ENCODE measurements at places on chromosomes 3 and 15.

- no peak for DNase-seq
These were observed 93.3 kb upstream of the HACD2 start for GRCh38 chr3:123678108-123678511.

- no peak for DNase-seq
These were observed 148.0 kb upstream of the TPM1 start for GRCh38 chr15:62894322-62895085.

- no peak for DNase-seq
These were observed 31.5 kb downstream of the KLHL18 start for GRCh38 chr3:47314056-47314764.

GRCh38 chr15:29207758-29208108 lies 61.9 kb downstream of the NSMCE3 start:
- no peak for DNase-seq

DNA sequence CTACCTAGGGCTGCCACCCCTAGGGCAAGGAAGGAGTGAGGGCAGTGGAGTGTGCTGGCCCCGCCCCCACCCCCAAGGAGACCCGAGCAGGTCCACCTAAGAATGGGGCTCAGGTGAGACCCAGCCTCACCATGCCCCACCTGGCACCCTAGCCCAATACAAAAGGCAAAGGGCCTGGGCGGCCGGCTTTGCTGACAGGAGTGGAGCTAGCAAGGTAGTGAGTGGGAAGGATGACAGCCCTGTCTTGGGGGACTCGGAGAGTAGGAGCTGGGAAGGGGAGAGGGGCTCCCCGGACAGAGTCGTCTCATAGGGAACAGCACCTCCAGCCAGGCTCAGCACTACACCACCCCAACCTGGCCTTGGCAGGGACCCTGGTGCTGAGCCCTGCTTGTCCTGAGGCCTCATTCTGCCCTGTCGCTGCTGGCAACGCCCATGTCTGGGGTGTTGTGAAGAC lies 12.1 kb downstream of the C15orf39 start:
- DNase-seq, result no peak

DNA sequence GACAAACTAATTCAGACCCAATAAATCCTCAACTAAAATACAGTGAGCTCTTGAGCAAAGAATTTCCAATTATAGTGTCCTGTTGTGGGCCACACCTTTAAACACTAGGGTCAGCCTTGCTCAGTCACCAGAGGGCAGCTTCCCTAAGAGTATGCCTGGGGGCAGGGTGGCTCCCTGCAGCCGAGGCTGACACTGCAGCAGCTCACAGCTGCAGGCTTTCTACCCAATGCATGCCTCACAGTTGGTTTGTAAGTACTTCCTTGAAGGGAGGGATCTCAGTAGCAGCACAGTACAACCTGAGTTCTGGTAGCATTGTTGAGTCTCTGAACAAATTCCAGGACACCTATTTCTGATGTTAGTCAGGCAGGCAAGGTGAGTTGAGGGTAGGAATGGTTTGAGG lies 335.6 kb downstream of the TUSC7 start:
- no peak for DNase-seq

GRCh38 chr3:38543586-38543985 lies 47.4 kb downstream of the EXOG start:
- DNase-seq, result no peak

- DNase-seq, result no peak
These were observed 16.7 kb upstream of the CCDC174 start for GRCh38 chr3:14634763-14635400.

- DNase-seq, result no peak
These were observed 1073.9 kb downstream of the PLOD2 start for GRCh38 chr3:145087038-145087437.

GRCh38 chr3:148551767-148552260 lies 145.9 kb upstream of the AGTR1 start:
- no peak for DNase-seq

GRCh38 chr3:43448098-43448497 lies 161.8 kb downstream of the SNRK start:
- no peak for DNase-seq

DNA sequence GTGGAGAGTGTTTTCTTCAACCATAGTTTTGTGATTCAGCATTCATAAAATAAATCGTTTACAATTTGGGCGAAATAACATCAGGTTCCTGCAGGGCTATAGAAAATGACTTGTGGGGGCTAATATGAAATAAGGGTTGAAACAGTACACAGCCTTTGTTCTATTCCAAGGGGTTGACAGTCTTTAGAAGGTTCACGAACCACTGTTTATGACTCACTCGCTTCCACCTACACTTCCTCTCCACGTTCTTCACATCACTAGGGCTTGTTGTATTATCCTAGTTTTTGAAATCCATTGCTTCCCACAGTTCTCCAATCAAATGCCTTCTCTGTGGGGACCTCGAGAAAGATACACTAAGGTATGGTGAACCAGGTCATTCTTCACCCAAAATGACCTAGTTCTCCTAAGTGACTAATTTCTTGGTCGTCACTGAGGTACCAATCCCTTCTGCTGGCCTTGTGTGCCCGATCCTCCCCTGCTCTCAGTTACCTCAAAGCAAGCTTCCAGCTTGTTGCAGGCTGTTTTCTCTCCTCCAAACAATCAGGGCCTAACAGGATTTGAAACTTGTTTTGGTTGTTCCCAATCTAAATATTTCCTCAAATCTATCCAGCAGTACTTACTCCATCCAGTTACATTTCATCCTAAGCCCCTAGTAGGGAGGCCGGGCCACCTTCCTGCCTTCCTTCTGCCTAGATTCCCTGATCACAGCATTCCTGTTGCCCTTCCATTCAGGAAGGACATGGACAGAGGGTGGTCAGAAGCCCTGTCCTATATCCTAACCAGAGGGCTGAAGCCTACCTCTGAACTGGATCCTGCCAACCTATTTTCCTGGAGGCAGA lies 23.1 kb upstream of the TBL1XR1 start:
- no peak for DNase-seq

GRCh38 chr15:68367226-68367625 lies 64.7 kb downstream of the ITGA11 start:
- DNase-seq, result no peak

DNA sequence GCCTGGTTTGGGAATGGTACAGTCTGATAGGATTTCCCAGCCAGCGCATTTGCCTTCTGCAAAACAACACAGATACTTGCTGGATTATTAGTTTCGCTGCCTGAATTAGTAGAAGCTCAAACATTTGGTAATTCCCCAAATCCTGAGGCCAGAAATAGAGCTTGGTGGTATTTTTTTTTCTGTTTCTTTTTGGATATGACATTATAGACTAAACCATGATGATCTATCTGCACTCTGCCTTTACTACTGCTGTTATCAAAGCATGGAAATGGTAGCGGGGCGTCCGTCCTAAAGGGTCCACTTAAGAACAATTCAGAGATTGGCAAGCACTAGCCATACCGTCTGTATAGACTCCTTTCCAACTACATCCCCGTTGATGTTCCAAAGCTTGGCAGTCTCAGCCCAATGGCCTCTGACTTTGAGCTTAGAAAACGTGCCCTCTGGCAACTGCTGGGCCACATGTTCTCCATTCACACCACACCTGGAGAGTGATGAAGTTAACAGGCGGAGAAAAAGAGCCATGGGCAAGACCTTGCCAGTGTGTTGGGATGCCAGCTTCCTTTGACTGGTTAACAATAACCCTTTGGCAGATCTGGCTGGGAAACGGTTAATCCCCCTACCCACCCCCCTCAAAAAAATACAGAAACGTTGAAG lies 241.0 kb upstream of the NR2F2 start:
- no peak for DNase-seq

GRCh38 chr15:70834999-70835398 lies 19.0 kb downstream of the LARP6 start:
- no peak for DNase-seq

- no peak for DNase-seq
These were observed 29.3 kb upstream of the CPNE4 start for GRCh38 chr3:132064114-132064513.

GRCh38 chr15:48553559-48553958 lies 92.0 kb downstream of the FBN1 start:
- DNase-seq, result no peak
